NCI-H1092 treated with DMSO at 0.1 percent for 48 hours (cell line): ENCODE measurements at places on chromosomes 12 and 14.

GRCh38 chr12:84756961-84757360 is 155.6 kb downstream of the SLC6A15 start:
- DNase-seq: no peak

DNA sequence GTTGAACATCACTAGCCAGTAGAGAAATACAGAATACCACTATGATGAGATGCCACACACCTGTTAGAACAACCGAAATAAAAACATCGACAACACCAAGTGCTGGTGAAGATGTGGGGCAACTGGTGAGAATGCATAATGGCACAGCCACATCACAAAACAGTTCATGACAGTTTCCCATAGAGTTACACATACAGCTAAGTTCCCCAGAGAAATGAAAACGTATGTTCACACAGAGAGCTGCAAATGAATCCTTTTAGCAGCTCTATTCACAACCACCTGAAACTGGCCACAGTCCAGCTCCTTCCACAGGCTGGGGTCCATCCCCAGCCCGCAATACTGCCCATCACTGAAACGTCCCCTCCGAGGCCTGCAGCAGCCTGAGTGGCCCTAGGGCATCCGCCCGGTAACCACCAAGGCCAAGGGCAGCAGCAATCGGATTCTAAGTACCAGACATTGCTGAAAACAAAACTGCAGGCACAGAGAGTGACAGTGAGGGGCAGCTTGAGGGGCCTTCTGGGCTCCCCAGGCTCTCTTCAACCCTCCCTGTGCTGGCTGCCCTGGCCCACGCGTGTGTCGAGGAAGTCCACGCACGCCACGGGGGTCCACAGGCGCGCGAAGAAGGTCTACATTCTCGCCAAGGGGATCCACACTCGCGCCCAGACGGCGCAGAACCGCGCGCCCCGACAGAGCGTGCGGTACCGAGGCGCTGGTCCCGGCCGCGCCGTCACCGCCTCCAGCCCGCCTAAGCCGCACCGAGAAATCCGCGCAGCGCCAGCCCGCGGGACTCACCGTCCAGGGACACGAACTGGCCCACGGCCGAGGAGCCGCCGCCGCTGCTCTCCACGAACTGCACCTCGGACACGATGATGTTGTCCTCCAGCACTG is 903 bp downstream of the BRF1 start:
- peak; percentile 20 for DNase-seq

- no peak for DNase-seq
These were observed 4.4 kb downstream of the CLSTN3 start for GRCh38 chr12:7134396-7135166.

DNA sequence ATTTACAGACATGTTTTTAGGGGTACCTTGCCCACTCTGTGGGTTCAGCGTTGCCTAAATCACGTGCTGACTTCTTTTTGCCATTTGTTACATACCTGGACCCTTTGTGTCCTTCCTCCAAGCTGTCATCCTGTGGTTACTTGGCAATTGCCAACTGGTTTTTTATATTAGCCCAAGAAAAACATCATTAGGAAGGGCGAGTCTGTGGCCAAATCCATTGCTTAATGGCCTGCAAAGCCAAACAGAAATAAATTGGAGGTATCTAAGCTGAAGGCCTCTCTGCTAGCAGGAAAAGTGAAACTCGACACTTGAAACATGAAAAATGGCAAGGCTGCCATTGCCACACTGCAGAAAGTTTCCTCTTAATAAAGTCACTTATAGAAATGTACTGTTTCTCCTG is 190.4 kb downstream of the NUAK1 start:
- DNase-seq: no peak

DNA sequence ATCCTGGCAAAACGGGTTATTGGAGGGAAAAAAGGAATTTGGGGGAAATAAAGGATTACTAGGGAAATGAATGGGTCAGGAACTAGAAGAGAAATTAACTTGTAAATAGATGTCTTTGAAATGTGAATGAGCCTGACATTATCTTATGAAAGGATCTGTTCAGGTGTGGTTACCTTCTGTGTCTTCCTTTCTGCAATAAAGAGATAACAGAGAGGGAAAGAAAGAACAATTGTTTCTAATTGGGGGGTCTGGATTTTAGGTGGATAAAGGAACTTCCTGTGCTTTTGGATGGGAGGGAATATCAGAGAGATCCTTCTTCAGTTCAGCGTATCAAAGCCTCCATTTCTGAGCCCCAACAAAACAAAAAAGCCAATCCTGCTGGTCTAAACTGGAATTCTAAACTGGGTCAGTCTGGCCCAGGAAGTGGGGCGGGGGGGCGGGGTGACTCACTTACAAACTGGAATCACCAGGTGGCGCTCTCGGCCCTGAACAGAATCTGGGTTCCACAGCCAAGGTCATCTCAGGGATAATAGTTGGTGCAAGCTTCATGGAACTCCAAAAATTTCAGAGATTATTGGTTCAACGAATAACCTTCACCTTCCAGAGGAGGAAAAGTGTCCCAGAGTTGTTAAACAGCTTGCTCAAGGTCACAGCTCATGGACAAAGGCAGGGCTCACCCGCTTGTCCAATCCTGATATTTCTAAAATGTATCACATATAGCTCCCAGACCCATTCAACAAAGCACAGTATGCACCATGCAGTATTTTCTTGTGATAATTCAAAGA is 15.2 kb upstream of the PEBP1 start:
- peak; percentile 36 for DNase-seq

GRCh38 chr14:64738281-64738804 is 34.1 kb downstream of the PLEKHG3 start:
- no peak for DNase-seq

GRCh38 chr14:38210587-38211216 is 3.0 kb downstream of the SSTR1 start:
- DNase-seq: no peak

GRCh38 chr12:12560587-12561370 is 1.9 kb downstream of the DUSP16 start:
- peak; percentile 63 for DNase-seq

GRCh38 chr12:100666588-100666987 is 93.1 kb downstream of the GAS2L3 start:
- DNase-seq: no peak

GRCh38 chr12:62601765-62602164 is 135.1 kb downstream of the MON2 start:
- peak; percentile 36 for DNase-seq

- DNase-seq: no peak
These were observed 332.2 kb downstream of the ALG10 start for GRCh38 chr12:34354239-34355200.

- no peak for DNase-seq
These were observed 21.1 kb upstream of the WDR89 start for GRCh38 chr14:63662776-63663175.

GRCh38 chr12:116892349-116893140 is 11.3 kb upstream of the HRK start:
- DNase-seq: no peak

- no peak for DNase-seq
These were observed 150.3 kb downstream of the CEP83 start for GRCh38 chr12:94309373-94309772.

GRCh38 chr14:92449404-92450181 is 64.0 kb upstream of the RIN3 start:
- no peak for DNase-seq

- DNase-seq: no peak
These were observed 1.4 kb upstream of the CDCA4 start for GRCh38 chr14:105022276-105022670.

- no peak for DNase-seq
These were observed 1.6 kb downstream of the ATP6V1D start for GRCh38 chr14:67357969-67358354.

GRCh38 chr12:107320929-107321631 is 227.7 kb upstream of the CRY1 start:
- peak; percentile 34 for DNase-seq

DNA sequence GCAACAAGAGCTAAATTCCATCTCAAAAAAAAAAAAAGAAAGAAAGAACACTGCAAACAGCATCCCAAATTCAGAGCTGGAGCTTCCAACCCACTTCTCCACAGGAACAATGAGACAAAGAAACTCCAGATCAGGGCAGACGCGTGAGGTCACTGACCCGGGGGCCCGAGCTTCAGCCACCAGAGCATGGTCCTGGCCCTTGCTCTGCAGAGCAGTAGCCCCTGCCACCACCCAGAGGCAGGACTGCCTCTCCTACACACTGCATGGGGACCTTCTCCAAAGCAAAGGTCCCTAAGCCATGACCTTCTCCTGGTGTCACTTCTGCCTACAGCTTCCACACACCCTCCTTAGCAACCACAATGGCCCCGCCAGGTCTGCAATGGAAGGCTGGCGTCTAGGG is 53.1 kb downstream of the CCNK start:
- DNase-seq: no peak

DNA sequence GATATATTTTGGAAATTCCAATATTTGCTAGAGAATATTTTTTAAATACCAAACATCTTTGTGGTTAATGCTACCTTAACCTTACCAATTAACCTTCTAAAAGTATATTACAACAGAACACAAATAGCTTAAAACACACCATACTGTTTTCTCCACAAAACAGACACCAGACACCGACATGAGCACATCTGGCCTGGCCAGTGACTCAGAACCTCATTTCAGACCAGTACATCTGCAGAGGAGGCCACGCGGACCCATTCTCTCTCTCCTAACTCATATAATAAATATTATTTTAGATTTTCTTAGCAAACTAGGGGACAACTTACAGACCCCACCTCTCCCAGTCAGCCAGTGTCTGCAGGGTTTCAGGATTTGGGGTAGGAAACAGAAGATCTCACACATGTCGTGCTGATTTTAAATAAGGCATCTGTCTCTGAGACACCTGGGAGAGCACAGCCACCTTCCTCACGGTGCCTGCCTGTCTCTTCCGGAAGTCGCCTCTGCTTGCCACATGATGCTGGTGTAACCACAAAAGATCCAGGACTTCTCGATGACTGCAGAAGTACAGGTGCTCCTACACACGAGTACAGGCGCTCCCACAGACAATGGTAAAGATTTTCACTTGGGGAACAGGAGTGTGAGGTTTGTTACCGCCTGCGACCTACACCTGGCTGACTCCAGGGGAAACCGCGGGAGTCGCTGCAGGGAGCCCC is 9.7 kb upstream of the ANKLE2 start:
- no peak for DNase-seq

- no peak for DNase-seq
These were observed 1.1 kb upstream of the ATXN2 start for GRCh38 chr12:111600205-111600642.

DNA sequence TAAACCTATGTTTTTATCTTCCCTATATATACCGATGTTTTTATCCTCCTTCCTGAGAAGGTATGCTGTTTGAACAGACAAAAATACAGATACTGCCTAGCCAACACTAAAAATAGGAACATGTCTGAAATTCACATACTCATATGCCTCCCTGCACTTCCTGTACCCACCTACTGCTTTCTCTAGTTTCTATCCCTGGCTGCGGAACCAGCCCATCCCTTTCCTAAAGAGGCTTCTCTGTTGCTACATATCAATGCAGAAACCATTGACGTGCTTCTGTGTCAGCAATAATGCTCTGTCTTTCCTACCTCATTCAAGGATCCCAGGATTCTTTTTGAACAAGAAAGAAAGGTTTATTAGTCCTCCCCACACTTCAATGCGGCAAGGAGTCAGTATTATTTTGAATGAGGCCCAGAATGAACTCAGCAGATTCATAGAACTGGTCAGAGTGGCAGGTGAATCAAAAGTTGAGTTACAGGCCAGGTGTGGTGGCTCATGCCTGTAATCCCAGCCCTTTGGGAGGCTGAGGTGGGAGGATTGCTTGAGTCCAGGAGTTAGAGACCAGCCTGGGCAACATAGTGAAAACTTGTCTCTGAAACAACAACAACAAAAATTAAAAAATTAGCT is 67.8 kb upstream of the NAP1L1 start:
- DNase-seq: no peak

DNA sequence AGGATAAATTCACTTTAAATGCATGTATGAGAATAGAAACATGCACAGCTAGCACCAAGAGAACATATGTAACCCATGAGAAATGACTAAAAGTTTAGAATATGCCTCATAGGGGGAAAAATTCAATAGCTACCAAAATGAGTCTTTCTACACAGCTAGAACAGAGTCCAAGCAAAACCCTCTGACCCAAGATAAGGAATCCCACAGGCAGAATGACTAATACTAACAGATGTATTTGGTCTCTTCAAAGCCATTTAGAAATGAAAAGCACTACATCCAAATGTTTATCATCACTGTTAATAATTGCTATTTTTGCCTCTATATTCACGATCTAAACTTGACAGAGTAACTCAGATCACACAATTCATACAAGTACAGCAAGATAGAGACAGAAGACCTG is 44.0 kb downstream of the KICS2 start:
- DNase-seq: no peak

GRCh38 chr14:80560800-80561657 is 349.7 kb upstream of the DIO2 start:
- no peak for DNase-seq

DNA sequence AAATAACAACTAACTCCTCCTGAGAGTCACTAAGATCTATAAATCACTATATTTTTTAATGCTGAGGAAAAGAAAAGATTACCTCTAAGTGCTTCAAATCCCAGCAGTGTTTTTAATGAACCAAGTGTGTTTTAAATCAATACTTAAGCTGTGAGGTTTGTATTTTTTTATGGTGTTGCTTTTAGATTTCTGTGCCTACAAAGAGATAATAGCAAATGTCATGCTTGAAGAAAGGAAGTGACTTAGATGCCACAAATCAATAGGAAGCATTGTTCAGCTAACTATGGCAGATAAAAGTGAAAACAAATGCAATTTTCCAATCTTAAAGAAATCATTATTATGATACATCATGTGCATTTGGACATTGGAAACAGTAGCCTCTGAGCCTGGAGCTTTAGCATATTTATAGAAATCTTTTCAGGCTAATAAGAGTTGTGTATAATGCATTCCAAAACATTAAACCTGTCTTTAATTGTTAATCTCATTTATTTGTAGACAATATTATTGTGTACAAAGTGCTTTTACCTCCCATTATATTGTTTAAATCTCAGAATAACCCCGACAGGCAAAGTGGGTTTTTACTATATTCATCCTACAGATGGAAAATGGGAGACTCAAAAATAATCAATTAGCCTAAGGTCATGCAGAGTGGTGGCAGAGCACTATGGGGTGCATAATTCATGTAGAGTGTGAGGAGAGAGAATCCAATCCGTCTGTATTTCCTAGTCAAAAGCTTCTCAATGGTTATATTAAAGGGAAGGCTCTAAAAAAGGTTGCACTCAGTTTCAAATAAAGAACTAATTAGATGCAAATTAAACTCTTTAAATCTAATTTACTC is 486.2 kb downstream of the NAV3 start:
- DNase-seq: no peak

DNA sequence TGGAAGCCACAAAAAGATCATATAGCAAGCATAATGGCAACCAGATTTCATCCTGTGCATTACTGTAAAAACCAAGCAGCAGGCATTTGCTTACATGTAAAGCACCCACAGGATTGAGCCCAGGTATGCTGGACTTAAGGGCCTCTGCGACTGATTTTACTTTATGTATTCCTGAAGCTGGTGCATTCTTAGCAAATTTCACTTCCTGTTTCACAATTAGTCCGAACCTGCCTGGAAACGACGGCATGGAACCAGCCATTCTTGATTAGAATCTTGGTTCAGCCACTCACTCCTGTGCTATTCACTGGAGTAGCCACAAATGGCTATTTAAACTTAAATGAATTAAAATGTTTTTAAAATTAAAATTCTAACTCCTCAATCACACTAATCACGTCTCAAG is 239.2 kb downstream of the NUAK1 start:
- DNase-seq: no peak

- DNase-seq: no peak
These were observed 27.5 kb downstream of the CCDC91 start for GRCh38 chr12:28217805-28218204.
